ENCODE measurements at places on chromosomes 12 and 14.

- no peak for DNase-seq
These were observed 65.5 kb downstream of the PTPRO start for GRCh38 chr12:15387772-15388171.

DNA sequence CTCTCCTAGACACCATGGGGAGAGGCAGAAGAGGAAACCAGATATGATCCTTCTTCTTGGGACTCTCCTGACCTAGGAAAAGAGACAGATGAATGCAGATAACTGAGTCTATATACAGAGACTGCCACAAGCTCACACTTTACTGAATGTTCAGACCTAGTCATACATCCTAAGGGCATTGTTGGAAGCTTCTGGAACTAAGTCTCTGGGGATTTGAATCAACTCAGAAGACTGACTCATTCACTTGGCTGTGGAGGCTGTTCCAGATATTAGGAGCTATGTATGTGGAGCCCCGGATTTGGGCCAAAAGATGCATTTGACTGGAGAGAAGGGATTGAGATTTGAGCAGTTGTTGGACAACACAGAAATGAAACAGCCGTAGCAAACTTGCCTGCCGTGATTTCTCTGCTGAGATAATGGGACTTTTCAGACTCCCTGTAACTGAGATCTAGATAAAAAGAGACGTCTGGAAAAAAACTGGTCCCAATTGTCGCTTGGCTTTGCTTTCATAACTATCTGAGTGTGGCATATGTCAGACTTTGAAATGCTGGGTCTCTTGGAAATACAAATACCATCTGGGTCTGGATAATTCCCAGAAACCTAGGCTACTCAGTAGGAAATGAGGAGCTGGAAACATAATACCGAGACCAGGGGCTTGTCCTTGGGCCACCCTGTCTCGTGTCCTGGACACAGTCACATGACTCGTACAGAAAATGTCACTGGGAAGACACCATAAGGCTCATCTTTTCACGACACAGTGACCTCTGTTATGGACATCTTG, 396.8 kb downstream of the NUAK1 start:
- DNase-seq = peak; percentile 6

GRCh38 chr14:71403656-71404055, 496.4 kb downstream of the PCNX1 start:
- no peak for DNase-seq

DNA sequence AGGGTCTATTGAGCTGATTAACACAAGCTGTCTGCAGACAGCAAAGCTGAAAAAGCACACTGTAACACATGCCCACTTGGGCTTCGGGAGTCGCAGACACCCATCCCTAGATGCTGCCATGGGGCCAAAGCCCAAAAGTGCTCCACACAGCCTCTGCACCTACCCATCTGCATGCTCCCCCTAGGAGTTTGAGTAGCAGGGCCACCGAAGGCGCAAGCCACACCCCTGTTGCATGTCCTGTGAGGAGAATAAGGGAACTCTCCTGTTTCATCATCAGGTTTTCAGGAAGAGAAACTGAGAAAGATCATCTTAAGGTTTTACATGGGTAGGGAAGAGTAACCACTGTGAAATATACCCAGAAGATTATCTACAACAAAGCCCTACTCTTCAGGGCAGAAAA, 5.6 kb upstream of the ST8SIA1 start:
- no peak for DNase-seq

DNA sequence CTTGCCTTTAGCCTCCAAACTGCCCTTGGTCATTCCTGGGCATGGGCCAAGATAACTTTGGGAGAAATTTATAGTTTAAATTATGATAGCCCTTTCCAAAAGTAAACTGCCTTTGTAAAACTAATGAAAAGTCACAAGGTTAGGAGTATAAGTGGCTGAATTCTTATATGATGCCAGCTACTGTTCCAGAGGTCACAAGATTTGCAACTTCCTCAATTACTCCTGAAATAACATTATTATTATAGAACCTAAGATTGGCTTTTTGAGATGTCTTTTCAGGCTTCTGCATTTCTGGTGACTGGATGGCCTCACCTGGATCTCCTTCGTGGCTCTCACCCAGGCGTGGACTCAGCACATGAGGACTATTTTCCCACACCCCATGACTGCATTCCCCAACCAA, 55.0 kb downstream of the OSBPL8 start:
- no peak for DNase-seq
